ENCODE measurements at places on chromosomes 1 and 21.

DNA sequence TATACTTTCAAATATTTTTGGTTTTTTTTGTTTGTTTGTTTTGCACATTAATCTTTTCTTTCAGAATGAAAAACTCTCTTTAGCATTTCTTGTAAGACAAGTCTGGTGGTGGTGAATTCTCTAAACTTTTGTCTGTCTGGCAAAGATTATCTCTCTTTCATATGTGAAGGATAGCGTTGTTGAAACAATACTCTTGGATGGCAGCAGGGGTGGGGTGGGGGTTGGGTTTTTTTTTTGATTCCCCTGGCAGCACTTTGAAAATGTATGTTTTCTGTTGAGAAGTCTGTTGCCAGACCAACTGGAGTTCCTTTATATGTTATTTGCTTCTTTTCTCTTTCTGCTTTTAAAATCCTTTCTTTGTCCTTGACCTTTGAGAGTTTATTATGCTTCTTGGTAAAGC, 160.2 kb downstream of the VAV3 start:
- DNase-seq: no peak

DNA sequence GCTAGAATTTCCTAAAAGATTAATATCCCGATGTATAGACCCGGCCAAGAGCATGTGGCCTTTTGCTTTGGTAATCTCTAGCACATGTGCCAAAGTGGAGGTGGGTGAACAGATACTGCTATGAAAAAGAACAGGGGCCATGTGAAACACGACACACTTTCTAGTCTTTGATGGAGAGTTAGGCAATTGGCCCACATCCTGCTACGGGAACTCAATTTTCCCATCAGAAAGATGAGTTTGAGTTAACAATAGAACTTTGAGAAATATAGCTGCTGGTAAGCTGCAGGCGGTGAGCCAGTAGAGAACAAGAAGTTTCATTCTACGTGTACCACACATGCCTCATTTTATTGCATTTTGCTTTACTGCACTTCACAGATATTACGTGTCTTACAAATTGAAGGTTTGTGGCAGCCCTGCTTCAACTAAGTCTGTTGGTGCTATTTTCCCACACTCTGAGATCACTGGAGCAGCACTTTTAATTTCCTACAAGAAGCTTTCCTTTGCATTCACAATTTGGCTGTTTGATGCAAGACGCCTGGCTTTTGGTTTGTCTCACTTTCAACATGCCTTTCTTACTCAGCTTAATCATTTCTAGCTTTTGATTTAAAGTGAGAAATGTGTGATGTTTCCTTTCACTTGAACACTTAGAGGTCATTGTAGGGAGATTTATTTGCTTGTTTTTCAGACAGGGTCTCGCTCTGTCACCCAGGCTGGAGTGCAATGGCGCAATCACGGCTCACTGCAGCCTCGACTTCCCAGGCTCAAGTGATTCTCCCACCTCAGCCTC, 46.3 kb downstream of the HTR6 start:
- DNase-seq: no peak

- peak; percentile 94 for DNase-seq
These were observed 9.8 kb downstream of the NHLH1 start for GRCh38 chr1:160376525-160377131.

- no peak for DNase-seq
These were observed 25.1 kb downstream of the BCAR3 start for GRCh38 chr1:93656491-93656890.

DNA sequence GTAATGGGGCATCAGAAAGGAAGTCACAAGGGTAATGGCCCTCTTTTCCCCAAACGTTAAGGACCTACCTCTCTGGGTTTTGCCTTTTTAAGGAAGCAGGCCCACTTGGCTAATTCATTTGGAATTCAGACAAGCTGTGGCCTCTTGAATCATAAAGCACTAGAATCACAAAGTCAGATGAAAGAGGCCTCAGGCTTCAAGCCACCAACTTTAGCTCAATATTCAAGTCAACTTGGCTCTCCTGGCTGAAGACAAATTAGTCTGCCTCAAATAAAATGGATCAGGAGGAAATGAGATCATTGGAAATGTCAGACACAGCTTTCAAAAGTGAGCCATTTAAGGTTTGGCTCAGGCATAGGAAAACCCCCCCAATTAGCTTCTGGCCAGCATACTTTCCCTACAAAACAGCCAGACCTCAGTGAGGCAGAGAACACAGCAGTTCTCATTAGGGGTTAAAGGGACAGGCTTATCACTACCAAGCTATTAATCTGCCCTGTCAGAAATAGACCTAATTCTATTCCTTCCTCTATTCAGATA, 34.3 kb downstream of the SLC35D1 start:
- DNase-seq: peak; percentile 48

DNA sequence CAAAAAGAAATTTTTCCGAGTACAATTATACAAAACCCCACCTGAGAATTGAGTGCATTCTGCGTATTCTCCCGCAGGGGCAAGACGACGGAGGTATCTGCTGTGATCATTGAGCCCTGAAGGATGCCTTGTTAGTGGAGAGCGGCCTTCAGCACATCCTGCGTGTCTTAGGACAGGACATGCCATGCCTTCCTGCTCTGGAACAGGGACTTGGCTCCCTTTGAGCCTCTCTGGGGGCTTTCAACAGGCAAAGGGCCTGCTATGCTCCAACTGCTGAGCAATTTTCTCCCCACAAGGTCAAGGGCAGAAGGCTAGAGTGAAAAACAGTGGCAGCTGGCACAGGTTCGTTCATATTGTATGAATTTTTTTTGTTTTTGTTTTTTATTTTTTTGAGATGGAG, 52.4 kb downstream of the TOR1AIP2 start:
- no peak for DNase-seq

- DNase-seq: no peak
These were observed 46.8 kb downstream of the ADAMTS5 start for GRCh38 chr21:26920055-26920454.

Data from Ammon's horn (tissue), 1 donor.